Urinary bladder (tissue), 4 donors: ENCODE measurements at places on chromosomes 2 and 18. TPM values are rescaled to one million over a fixed set of nuclear protein-coding genes. Genes with fewer than 3 reads are reported as not detected.

GRCh38 chr18:46050268-46050667 lies 21.8 kb downstream of the PSTPIP2 start:
- no peak for DNase-seq

OBSL1 gene
- total RNA-seq: 43.5 TPM

GRCh38 chr2:105052773-105053172 lies 14.9 kb downstream of the MRPS9 start:
- no peak for DNase-seq

DNA sequence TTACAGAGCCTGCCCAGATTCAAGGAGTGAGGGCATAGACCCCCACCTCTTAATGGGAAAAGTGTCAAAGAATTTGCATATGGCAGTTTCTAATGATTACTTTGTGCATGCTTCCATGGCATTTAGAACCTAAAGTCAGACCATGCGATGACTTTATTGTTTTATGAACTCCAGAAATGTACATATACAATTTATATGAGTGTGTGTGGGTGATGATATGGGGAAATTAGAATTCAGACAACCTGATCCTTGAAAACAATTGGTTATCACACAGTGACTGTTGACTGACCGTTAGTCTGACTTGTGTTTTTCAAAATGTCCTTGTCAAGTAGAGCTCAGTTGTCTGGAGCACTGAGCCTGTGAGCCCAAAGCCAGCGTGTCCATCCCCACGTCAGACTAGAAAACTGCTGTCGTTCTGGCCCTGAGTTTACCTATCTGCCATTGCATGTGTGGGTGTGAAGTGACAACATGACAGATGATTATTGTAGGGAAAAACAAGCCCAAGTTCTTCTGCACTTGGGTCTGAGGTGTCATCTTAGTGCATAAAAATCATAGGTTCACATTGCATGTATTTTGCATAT lies 128.4 kb downstream of the MYO3B start:
- no peak for DNase-seq

DNA sequence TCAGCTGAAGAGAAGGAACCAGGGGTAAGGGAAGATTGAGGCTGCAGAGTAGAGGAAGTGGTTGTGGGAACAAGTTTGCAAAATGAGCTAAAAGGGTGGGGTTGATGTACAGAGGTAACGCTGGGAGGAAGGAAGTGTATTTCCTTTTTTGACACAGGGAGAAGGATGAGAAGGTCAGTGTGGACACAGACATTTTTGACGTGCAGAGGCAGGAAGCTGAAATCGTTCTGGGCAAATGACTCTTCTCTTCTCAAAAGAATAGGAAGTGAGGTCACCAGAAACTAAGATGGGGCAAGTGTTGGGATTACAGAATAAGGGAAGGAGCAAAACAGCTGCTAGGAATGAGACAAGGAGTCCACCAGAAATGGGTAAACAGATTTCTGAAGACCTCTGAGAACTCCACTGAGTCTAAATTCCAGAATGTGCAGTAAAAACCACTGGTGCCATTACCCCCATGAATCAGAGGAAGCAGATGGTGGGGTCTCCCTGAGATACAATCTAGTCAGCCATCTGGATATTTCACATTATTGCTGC lies 20.0 kb upstream of the RNF149 start:
- DNase-seq: no peak

DNA sequence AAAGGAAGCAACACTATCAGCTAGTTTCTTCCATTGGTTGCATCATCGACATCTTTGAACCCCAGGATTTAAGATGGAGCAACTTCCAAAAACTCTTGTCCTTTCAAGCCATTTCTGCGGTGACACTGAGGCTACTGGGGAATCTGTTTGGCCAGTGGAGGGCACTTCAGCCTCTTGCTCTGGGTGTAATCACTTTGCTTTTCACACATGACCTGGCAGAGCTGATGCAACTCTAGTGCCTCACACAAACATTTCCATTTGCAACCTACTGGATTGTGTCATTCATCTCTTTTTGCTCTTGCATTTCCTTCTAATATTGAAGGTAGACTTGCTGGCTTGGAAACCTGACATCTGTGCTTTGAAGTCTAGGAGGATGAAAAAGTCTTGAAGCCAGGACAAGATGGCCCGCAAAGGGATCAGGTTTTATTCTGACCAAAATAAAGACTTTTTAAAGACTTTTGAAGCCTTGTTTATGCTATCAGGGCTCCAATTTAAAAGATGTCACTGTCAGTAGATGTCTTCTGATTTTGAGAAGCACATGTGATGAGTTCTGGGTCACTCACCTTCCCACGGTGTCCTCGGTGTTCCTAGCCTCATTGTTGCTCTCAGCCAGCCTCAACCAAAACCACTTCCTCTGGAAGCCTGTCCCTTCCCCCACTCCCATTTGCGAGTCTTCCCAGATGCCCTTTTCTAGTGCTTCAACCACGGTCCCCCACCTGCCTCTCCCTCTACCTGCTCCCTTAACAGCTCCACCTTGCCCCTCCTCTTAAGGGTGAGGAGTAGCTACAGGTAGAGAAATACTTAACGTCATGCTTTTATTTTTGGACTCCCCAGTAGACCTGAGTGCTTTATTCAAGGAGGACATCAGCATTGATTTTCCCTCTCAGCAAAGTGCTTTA lies 69.7 kb upstream of the KCNE4 start:
- no peak for DNase-seq

DNA sequence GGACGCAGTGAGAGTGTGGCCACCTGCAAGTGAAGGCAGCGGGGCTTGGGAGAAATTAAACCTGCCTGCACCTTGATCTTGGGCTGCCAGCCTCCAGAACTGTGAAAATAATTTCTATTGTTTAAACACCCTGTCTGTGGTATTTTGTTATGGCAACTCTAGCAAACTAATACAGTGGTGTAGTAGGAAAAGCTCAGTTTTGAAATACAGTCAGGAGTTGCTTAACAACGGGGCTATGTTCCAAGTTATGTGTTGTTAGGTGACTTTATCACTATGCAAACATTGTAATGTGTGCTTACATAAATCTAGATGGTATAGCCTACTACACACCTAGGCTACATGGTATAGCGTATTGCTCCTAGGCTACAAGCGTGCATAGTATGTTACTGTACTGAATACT lies 93.4 kb upstream of the FN1 start:
- DNase-seq: no peak

DNA sequence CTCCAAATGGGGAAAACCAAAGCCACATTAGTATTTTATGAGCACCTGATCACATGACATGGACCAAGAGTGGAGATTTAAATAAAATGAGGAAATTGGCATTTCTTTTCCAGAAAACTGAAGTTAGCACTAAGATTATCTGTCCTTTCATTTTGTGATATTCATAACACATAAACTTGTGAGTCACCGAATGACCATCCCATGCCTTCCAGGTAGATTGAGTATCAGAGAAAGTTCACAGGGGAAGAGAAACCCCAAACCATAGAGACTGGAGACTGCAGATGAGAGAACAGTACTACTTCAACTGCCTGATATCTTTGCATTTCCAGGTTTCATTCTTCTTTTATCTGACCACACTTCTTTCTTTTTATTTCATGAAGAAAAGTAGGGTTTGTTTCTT lies 176.3 kb upstream of the LRP1B start:
- DNase-seq: no peak

GRCh38 chr2:144102386-144102785 lies 417.5 kb downstream of the ZEB2 start:
- no peak for DNase-seq

- DNase-seq: no peak
These were observed 780 bp upstream of the ITGAV start for GRCh38 chr2:186588940-186589611.

DNA sequence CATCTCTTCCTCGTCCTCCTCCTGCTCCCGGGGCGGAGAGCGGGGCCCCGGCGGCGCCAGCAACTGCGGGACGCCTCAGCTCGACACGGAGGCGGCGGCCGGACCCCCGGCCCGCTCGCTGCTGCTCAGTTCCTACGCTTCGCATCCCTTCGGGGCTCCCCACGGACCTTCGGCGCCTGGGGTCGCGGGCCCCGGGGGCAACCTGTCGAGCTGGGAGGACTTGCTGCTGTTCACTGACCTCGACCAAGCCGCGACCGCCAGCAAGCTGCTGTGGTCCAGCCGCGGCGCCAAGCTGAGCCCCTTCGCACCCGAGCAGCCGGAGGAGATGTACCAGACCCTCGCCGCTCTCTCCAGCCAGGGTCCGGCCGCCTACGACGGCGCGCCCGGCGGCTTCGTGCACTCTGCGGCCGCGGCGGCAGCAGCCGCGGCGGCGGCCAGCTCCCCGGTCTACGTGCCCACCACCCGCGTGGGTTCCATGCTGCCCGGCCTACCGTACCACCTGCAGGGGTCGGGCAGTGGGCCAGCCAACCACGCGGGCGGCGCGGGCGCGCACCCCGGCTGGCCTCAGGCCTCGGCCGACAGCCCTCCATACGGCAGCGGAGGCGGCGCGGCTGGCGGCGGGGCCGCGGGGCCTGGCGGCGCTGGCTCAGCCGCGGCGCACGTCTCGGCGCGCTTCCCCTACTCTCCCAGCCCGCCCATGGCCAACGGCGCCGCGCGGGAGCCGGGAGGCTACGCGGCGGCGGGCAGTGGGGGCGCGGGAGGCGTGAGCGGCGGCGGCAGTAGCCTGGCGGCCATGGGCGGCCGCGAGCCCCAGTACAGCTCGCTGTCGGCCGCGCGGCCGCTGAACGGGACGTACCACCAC lies 2.1 kb downstream of the GATA6 start:
- no peak for DNase-seq

HMSD gene
- total RNA-seq: 0.11 TPM

DNA sequence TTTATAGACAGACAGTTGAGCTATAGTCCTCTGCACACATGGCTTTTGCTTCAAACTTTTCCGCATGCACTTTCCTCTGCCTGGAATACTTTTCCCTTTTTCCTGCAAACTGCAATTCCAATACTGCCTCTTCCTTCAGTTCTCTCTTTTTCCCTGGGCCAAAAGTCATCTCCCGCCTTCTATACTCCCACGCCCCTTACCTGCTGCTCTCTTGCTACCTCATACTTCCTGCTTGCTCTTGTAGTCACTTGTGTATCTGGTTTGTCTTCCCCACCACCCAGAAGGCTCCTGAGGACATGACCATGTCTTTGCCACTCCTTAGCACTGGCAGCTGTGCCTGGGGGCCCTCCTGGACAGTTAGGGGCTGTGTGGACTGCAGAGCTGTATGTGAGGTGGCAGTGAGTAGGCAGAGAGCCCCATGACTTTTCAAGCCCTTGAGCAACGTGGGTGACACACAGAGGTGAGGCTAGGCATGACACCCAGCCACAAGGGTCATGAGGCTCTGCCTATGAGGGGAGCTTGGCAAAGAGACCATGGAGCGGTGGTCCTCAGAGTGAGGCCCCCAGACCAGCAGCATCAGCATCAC lies 23.2 kb downstream of the SPEG start:
- no peak for DNase-seq

MC5R gene
- not detected for total RNA-seq

GRHL1 gene
- 15.9 TPM for total RNA-seq

- DNase-seq: no peak
These were observed 13.3 kb downstream of the NTSR2 start for GRCh38 chr2:11656671-11657101.

RNU2-63P gene
- total RNA-seq: not detected

TMEM37 gene
- 1.1 TPM for total RNA-seq

GRCh38 chr2:221554769-221555493 lies 17.2 kb downstream of the EPHA4 start:
- no peak for DNase-seq

TLX2 gene
- total RNA-seq: 0.63 TPM

GRCh38 chr2:112794131-112794733 lies 9.9 kb upstream of the IL1A start:
- DNase-seq: no peak

DNA sequence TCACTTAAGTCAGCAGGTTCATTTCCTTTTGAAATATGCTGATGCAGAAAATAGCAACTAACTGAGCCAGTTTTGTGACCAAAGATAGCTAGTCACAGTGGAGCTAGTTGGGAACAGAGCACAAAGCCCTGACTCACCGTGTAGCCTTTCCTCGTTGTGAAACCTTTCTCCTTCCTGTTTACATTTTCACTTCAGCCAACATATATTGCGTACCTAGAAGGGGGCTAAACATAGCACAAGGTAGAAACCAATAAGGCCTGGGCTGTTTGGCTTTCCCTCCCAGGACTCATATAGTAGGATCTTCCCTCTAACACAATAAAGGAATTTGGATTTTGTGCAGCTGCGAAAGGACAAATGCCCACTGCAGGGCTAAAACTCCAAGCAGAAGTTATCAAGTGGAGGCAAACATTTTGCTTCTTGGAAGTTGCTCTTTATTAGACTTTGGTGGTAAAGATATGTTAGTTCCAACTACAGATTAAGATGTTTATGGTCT lies 24.5 kb upstream of the LPIN2 start:
- DNase-seq: no peak

- no peak for DNase-seq
These were observed 141.0 kb downstream of the UXS1 start for GRCh38 chr2:106053116-106053515.

DNA sequence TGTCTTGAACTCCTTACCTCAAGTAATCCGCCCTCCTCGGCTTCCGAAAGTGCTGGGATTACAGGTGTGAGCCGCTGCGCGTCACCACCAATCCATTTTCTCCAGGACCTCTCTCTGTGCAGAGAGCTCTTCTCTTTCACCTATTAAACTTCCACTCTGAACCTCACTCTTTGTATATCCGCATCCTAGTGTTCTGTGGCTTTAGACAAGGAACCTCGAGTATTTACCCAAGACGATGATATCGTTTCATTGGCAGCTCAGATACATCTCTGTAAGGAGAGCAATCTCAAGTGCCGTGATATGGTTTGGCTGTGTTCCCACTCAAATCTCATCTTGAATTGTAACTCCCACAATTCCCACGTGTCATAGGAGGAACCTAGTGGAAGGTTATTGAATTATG lies 15.1 kb upstream of the WDR33 start:
- no peak for DNase-seq

GRCh38 chr2:113196839-113197238 lies 23.1 kb downstream of the PSD4 start:
- DNase-seq: no peak

FAM110C gene
- 10.8 TPM for total RNA-seq

DNA sequence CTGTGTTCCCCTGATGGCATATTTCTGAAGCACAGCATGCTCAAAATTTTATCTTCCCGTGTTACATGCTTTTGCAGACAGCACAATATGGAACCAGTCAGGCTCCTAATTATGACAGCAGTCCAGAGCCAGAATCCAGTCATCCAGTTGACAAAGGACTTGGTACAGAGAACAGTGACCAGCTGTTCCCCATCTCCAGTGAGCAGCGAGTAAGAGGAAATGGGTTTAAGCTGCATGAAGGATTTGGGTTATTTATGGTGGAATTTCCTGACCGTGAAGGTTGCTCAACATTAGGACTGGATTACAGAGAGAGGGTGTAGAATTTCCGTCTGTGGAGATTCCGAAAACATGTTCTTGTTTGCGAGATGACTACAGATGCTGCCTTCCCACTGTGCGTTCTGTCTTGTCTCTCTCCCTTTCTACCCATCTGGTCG lies 24.4 kb downstream of the SGPP2 start:
- DNase-seq: no peak

XPO1 gene
- 550 TPM for total RNA-seq

GRCh38 chr2:162172802-162173370 lies 20.8 kb upstream of the GCG start:
- DNase-seq: no peak

DNA sequence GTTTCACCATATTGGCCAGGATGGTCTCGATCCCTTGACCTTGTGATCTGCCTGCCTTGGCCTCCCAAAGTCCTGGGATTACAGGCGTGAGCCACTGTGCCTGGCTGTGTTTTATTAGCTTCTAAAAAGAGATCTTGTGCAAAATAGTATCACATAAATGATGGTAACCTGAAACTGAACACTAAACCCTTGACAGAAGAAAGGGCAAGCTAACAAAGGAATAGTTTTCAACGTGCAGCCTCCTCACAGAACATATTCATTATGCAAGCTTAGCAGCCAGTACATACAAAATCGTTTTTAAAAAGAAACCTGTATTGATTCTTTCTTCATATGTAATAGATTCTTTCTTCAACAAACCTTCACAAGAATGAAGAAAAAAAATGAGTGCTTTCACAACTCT lies 20.6 kb downstream of the CHN1 start:
- no peak for DNase-seq
